ENCODE measurements at places on chromosomes 1 and 21.

GRCh38 chr1:173454966-173455524, 22.1 kb upstream of the PRDX6 start:
- no peak for DNase-seq

DNA sequence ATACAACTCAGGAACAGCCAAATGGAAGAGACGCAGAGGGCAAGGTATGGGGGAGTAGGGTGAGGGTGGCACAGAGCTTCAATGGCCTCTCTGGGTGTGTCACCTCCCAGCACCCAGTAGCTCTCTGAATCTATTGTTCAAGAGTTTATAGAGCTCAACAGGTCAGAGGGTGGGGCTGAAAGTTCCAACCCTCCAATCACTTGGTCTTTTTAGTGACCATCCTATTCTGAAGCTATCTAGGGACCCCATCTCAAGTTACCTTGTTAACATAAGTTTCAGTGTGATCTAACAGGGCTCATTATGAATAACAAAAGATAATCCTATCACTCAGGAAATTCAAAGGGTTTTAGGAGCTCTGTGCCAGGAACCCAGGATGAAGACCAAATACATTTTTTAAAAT, 31.2 kb upstream of the ZNF697 start:
- no peak for DNase-seq

- no peak for DNase-seq
Measured at GRCh38 chr1:19405761-19406487, 79.4 kb downstream of the CAPZB start.

- no peak for DNase-seq
Measured at GRCh38 chr1:235906436-235906835, 39.7 kb upstream of the LYST start.

DNA sequence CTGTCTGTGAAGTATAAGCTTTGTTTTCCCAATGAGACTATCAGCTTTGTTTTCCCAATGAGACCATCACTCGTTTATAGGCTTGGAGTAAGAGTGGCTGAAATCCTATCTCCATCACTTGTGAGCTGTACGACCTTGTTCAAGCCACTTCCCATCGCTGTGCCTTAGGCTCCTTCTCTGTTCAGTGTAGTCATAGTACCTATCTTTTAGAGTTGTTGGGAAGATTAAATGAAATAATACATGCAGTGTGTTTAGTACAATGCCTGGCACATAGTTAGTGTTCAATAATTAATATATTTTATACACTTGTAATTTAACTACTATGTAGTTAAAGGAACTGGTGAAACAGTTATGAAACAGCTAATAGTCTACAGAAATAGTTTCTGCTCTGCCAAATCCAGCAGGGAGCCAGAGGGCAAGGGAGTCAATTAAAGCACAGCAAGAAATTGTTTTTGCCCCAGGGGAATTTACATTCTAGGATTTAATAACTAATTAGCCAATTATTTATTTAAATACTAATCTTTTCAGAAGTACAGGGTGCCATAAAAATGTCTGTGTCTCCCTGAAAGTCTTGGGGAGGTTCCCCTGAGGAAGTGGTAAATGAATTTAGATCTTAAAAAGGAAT, 139.3 kb upstream of the HMCN1 start:
- DNase-seq = no peak
